ENCODE measurements at places on chromosomes 2 and 18.

DNA sequence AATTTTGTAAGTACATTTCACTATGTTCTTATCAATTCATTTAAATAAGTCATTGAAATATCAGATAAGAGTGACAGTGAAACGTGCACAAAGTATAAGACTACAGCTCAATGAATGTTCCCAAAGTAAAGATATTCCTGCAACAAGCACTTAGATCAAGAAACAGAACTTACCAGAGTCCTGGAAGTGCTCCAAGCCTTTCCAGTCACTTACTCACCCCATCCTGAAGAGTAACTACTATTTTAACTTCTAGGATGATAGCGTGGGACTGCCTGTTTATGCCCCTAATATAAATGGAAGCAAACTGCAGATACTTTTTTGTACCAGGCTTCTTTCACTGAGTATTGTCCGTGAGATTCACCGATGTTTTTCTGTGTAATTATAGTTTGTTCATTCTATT, 768.9 kb downstream of the SLC4A3 start:
- DNase-seq = peak; percentile 29

DNA sequence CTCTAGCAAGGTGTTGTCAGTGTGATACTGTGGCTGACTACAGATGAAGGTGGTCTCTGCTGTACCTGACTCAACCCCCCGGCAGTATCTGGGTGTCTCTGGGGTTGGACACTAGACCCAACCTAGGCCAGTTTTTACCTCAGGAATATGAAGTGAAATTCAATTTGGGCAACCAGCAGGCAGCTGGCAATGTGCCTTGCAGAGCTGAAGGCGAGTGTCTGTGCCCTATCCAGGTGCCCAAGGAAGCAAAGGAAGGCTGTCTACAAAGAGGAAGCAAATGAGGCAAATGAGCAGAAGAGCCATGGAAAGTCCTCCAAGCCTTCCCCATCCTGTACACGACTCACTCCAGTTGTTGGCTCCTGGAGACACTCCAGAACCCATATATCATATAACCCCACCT, 264.6 kb upstream of the AGAP1 start:
- no peak for DNase-seq

- DNase-seq = peak; percentile 38
These were observed 437.7 kb downstream of the NRXN1 start for GRCh38 chr2:50594233-50594632.

- DNase-seq = no peak
These were observed 126.4 kb downstream of the CDH2 start for GRCh38 chr18:28050545-28050944.

- DNase-seq = peak; percentile 53
These were observed 42.6 kb upstream of the PDCL3 start for GRCh38 chr2:100520224-100520623.

GRCh38 chr2:64644458-64645382, 9.0 kb downstream of the SERTAD2 start:
- DNase-seq = peak; percentile 68

DNA sequence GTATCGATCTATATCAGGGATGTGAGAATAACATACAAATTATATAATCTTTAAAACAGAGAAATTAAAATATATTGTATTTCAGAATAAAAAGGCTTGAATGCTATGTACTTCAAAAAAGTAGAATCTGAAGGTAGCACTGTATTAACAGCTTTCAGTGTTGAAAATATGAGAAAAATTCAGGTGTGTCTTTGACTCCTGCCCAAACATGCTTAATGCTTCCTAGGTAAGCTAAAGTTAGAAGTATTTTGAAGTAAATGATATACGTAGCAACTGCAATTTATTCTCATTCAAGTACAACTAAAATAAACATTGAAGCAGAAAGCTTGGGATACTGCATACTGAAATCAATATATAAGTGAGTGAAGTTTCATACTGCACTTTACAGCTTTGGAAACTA, 1082.0 kb upstream of the ACVR2A start:
- DNase-seq = peak; percentile 85

DNA sequence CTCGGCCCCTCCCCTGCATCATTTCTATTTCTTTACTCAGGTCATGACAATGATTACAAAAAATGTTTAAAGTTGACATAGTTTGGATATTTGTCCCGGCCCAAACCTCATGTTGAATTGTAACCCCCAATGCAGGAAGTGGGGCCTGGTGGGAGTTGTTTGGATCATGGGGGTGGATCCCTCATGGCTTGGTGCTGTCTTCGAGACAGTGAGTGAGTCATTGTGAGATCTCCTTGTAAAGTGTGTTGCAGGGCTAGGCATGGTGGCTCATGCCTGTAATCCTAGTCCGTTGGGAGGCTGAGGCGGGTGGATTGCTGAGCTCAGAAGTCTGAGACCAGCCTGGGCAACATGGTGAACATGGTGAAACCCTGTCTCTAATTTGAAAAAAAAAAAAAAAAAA, 9.2 kb upstream of the MAP4K4 start:
- no peak for DNase-seq

- no peak for DNase-seq
These were observed 36.6 kb upstream of the MRPL19 start for GRCh38 chr2:75609937-75610508.

GRCh38 chr2:217972490-217972889, 30.3 kb downstream of the TNS1 start:
- no peak for DNase-seq

DNA sequence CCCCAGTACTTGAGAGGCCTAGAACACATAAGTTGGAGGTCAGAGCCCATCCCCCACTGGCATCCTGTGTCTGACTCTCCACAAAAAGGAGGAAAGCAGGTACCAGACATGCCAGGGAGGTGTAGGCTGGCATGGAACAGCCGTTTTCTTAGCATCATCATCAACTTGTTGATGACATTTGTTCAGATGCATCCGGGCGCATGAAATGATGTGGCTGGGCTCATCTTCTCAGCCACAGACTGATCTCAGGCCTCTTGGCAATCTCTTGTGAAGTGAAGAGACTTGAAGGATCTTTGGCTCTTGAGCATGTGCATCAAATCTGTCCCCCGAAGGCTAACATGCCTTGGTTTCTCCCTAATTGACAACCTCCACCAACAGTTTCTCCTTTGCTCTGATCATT, 243.3 kb downstream of the TSN start:
- DNase-seq = no peak

GRCh38 chr18:44590956-44591670, 89.6 kb upstream of the SETBP1 start:
- DNase-seq = no peak

Measured in bronchial epithelial cell (primary cell).